Activated gamma-delta T cell treated with anti-CD3 and anti-CD28 coated beads, Interleukin-2, amount 50 U/mL, for 16 hours (primary cell): ENCODE measurements at places on chromosomes 1 and 21.

GRCh38 chr1:233242827-233243483 is 52.6 kb downstream of the PCNX2 start:
- DNase-seq = no peak

DNA sequence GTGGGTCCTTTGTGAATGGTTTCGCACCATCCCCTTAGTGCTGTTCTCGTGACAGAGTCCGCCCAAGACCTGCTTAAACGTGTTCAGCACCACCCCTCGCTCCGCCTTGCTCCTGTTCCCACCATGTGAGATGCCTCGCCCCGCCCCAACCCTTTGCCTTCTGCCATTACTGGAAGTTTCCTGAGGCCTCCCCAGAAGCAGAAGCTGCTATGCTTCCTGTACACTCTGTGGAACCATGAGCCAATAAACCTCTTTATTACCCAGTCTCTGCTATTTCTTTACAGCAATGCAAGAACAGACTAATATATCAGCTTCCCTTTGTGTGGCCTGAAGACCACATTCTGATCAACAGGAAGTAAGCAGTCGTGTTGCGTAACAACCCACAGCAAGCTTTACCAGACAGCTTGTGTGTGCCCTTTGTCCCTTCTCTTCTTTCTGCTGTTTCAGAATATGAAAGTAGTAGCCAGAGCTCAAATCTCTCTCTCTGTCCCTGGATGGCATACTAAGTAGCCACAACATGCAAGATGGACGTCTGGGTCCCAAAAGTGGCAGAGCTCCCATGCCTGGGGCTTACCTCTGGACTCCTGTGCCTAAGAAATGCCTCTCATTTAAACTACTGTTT is 14.1 kb downstream of the HENMT1 start:
- peak; percentile 50 for DNase-seq

- DNase-seq = no peak
Measured at GRCh38 chr1:183457449-183457848, 14.8 kb upstream of the SMG7 start.

DNA sequence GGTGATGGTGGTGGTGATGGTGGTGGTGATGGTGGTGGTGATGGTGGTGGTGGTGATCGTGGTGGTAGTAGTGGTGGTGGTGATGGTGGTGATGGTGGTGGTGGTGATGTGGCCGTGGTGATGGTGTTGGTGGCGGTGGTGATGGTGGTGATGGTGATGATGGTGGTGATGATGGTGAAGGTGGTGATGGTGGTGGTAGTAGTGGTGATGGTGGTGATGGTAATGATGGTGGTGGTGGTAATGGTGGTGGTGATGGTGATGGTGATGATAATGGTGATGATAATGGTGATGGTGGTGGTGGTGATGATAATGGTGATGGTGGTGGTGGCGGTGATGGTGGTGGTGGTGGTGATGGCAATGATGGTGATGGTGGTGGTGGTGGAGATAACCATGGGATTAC is 6.8 kb upstream of the COL6A2 start:
- no peak for DNase-seq

- DNase-seq = no peak
Measured at GRCh38 chr1:52641307-52641706, 8.3 kb downstream of the SHISAL2A start.

GRCh38 chr1:107328087-107328486 is 187.2 kb downstream of the NTNG1 start:
- DNase-seq = no peak
